NCI-H2029 treated with DMSO at 0.1 percent for 48 hours (cell line): ENCODE measurements at places on chromosomes 7 and 10.

DNA sequence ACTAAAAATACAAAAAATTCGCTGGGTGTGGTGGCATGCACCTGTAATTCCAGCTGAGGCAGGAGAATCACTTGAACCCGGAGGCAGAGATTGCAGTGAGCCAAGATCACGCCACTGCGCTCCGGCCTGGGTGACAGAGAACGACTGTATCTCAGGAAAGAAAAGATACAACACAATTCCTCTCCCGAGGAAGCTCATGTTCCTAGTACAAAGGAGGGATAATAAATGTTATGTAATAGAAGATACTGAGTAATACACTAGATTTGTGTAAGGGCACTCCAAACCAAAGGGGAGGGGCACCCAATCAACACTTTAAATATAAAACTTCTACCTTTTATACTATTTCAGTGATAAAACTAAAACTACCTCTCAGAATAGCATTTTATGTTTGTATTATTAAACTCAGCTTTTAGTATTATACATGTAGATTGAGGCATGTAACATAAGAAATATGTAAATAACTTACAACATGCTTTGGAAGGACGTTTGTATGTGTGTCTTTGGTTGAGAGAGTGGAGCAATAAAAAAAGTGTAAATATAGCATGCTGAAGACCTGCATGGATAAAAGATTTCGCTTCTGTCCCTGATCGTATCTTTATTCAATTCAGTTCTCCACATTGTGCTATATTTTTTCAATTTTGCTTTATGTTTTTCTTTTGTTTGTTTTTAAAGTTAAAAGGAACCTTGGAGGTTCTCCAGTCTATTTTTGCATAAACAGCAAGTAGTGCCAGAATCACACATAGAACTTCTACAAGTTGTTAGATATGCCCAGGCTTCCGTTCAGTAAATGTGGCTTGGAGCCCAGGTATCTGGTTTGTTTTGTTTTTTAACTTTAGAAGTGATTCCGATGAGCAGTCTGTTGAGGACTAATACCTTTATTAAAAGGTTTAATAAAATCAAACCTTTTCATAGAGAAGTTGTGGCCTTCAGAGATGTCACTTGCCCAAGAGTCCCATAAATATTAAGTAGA lies 71.9 kb downstream of the WAC start:
- no peak for DNase-seq

GRCh38 chr10:53690524-53691240 lies 918.1 kb upstream of the MBL2 start:
- no peak for DNase-seq

- no peak for DNase-seq
Observed at GRCh38 chr7:133114519-133114918, 32.6 kb upstream of the CHCHD3 start.

- DNase-seq: no peak
Observed at GRCh38 chr7:11847336-11847735, 15.3 kb upstream of the THSD7A start.

- DNase-seq: no peak
Observed at GRCh38 chr10:31678575-31679516, 249.8 kb downstream of the ARHGAP12 start.

- no peak for DNase-seq
Observed at GRCh38 chr7:4638781-4639575, 43.1 kb upstream of the FOXK1 start.

DNA sequence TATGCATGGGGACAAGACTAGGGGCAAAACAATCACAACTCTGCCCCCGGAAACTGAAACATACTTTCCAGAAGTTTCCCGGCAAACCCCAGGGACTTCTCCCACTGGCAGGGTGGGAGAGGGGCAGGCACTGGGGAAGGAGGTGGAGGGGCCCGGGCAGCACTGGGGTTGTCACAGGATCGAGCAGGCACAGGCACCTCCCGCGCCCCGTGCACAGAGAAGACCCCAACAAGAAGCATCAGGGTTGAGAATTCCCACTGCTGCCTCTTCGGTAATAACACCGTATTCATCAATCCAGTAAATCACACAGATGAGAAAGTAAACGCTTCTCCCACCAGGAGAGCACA lies 490.5 kb downstream of the PTPRN2 start:
- DNase-seq: no peak

DNA sequence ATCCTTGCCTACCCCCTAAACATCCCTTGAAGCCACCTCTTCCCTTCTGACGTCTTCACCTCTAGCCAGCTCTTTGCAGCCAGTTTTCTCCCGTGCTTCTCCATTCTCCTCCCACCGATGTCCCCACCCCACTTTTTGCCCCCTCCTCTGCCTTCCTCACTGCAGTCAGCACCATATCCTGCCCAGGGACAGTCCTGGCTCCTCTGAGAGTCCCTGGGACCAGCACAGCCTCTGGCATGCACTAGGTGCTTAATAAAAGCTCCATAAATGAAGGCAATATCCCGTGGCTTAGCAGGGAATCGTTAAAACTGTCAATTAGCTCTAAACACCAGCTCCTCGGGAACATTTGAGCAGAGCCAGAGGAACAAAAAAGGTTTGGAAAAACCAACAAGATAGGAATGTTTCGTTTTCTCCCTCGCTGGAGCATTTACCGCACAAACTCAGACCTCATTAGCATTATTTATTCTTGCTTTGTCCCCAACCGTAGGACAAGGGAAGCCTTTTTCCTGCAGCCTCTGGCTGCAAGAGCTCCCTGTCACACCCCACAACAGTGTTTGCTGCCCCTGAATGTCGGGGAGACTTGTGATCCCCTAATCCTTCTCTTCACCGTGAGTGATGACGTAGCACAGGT lies 16.1 kb downstream of the MYL10 start:
- DNase-seq: no peak

DNA sequence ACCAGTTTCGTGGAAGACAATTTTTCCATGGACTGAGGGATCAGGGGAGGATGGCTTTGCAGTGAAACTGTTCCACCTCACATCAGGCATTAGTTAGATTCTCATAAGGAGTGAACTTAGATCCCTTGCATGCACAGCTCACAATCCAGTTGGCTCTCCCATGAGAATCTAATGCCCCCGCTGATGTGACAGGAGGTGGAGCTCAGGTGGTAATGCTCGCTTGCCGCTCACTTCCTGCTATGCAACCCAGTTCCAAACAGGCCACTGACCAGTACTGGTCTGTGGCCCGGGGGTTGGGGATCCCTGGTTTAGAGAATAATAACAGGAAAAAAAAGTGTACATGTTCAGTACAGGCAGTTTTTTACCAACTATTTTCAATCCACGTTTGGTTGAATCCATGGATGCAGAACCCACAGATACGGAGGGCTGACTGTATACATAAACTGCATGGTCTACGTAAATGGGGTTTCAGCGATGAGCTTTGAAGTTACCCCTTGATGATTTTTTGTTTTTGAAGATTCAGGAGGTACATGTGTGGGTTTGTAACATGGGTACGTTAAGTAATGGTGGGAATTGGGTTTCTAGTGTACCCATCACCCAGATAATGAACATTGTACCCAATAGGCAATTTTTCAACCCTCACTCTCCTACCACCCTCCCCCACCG lies 24.5 kb downstream of the OGDH start:
- no peak for DNase-seq

- no peak for DNase-seq
Observed at GRCh38 chr7:137656850-137657232, 189.9 kb downstream of the DGKI start.

DNA sequence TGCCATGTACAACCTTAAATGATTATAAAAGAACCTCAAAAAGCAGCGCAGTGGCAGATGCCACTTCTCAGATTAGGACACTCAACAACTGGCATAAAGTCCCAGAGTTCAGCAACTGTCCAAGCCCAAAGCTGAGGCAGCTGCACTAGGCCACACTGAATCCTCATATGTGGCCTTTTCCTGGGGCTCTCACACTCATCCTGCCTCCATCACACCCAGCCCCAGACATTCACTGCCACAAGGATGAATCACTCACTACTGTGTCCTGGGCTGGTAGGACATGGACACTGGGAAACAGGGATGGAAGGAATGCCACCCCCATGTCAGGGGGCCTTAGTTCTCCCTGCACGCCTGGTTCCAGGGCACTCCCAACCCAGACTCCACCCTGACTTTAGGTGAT lies 547.7 kb downstream of the TNS3 start:
- no peak for DNase-seq

DNA sequence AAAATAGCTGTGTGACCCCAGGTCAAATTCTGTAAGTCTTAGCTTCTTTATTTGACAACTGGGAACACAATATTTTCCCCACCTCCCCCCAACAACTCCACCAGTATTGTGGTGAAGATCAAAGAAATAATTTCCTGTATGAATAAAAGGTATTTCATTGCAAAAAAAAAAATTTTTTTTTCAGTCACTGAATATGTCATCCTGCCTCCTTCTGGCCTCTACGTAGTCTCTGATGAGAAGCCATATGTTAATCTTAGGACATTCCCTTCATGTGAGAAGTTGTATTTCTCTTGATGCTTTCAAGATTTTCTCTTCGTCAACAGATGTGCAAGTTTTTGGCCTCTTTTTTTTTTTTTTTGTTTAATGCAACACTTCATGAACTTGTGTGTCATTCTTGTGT lies 33.0 kb downstream of the ZNF33A start:
- DNase-seq: no peak

- DNase-seq: no peak
Observed at GRCh38 chr10:17216217-17216900, 11.7 kb upstream of the VIM start.

DNA sequence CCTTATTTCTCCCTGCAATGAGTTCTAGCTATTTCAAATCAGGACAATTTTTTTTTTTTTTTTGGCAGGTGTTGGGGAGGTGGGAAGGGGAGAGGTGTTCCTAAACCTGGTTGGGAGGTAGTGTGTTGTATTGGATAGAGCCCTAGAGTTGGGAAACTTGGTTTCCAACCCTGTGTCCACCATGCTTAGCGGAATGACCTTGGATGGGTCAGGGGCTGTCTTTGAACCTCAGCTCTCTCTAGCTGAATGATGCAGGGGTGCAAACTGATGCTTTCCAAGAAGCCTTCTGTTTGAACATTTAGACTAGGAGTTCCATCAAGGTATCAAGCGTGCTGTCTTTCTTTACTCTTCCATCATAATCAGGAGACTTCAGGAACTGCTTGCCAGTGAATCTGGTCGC lies 332.2 kb downstream of the LRMDA start:
- DNase-seq: no peak

- DNase-seq: no peak
Observed at GRCh38 chr7:66769833-66770512, 29.4 kb downstream of the RABGEF1 start.

- DNase-seq: no peak
Observed at GRCh38 chr10:74825371-74826141, 844 bp upstream of the KAT6B start.

DNA sequence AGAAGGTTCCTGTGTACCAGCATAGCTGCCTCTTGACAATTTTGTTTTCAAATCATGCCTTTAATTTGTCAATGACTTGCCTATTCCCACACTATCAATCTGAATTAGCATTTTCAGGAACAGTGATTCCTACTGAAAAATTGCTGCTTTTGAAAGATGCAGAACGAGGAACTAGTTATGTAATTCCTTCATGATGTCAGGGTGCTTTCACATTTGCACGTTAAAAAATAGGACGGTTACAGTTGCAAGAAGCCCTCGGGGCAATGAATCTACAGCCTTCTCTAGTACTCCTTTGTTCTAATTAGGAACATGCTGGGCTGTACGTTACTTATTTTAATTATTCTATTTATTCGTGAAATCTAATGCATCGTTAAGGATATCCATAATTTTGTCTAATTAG lies 253.9 kb downstream of the OTUD1 start:
- DNase-seq: no peak

- DNase-seq: no peak
Observed at GRCh38 chr10:72274213-72274729, 547 bp downstream of the DDIT4 start.
